GM04504 (cell line): ENCODE measurements at places on chromosomes 16 and 17.

DNA sequence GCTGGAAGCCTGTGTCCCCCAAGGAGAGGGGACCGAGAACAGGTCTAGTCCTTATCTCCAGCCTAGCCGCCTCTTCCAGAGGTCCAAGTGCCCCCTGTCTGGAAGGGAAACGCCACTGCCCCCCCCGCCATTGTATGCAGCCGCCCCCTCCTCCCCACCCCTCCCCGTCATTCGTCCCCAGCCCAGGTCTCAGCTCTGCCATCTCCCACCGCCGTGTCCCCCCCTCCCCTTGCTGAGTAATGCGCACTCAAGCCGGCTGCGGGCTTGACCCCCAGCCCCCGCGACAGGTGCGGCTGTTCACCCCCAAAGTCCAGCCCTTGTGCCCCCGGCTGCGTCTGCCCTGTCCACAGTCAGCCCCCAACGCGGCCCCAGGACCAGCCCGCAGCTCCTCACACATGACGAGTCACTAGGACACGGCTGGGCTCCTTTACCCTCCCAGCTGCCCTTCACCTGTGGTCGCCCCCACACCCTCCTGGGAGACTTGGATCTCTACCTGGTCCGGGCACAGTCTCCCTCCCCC, 622 bp downstream of the GPRC5B start:
- no peak for DNase-seq

DNA sequence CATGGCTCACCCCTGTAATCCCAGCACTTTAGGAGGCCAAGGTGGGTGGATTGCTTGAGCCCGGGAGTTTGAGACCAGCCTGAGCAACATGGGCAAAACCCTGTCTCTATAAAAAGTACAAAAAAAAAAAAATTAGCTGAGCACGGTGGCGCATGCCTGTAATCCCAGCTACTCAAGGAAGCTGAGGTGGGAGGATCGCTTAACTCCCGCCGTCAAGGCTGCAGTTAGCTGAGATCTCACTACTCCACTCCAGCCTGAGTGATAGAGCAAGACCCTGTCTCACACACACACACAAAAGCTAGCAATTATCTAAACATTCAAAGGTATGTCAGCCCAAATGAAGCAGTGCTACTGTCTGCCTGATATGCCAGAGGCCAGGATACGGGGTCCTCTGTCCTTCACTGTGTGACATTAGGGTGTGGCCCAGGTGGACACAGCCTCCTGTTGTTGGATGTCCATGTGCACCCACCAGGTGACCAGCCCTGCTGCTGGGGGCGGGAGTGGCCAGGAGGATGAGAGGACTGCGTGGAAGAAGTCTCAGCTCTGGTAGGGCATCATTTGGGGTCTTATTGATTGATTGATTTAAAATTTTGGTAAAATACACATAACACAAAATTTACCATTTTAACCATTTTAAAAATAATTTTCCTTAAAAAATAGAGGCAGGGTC, 3.9 kb downstream of the NLRC3 start:
- no peak for DNase-seq

DNA sequence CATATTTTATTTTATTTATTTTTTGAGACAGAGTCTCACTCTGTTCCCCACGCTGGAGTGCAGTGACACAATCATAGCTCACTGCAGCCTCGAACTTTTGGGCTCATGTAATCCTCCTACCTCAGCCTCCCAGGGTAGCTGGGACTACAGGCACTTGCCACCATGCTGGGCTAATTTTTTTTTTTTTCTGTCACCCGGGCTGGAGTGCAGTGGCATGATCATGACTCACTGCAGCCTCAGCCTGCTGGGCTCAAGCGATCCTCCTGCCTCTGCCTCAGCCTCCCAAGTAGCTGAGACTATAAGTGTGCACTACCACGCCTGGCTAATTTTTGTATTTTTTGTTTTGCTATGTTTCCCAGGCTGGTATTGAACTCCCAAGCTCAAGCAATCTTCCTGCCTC, 17.1 kb downstream of the UNC45B start:
- DNase-seq, result no peak

DNA sequence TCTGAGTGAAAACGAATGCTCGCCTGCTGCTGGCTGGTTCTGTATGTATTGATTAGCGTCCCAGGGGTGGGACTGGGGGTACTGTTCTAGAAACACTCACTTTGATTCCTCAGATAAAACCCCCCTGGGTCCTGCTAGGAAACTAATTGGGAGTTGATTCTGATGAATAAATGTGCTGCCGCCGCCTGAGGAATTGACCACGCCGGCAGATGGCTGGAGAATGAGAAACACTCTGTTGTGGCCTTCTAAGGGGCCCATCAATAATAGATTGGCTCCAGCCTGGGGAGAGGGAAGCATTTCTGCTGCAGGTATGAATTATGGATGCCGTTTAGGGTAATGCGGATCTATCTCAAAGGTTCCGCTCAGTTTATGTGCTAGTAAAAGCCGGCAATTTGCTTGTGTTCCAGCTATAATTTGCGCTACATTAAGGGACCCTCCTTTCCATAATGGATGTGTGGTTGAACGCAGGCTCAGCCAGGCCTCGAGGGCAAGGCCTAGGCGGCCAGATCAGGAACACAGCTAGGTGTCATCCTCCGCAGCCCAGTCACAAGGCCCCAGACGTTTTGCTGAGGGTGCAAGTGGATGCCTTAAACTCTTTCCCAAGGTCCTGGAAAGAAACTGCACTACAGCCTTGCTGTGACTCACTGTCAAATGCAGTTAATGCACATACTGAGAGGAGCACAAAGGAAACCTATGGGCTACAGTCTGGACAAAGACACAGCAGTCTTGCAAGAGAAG, 132.2 kb upstream of the HS3ST2 start:
- DNase-seq, result no peak

- no peak for DNase-seq
Measured at GRCh38 chr16:21647562-21648164, 4.7 kb downstream of the IGSF6 start.

GRCh38 chr16:51137097-51137496, 14.0 kb downstream of the SALL1 start:
- no peak for DNase-seq

DNA sequence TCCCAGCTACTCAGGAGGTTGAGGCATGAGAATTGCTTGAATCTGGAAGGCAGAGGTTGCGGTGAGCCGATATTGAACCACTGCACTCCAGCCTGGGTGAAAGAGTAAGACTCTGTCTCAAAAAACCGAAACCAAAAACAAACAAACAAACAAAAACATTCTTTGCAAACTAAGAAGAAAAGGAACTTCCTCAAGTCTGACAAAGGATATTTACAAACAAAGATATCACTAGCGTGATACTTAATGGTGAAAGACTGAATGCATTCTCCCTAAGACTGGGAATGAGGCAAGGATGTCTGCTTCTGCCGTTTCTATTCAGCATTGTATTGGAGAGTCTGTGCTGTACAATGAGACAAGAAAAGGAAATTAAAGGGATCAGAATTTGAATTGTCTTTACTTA, 10.5 kb upstream of the MPO start:
- no peak for DNase-seq

DNA sequence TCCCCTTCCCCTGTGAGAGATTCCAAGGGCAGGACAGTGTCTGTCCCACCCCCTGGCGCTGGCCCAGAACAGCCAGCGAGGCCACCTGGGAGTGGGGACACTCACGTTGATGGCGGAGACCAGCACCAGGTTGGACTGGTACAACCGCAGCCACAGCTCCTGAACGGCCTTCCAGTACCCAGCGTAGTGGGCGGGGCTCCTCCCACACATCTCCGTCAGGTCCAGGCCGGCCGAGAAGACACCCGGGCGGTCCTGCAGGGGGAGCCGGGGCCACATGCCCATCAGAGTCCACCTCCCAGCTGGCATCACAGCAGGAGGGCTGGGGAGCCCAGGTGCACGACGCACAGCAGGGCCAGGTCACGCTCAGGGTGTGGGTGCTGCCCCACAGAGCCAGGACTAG, 7.1 kb downstream of the ECI1 start:
- DNase-seq, result no peak
